ENCODE measurements at places on chromosomes 13 and 19.

DNA sequence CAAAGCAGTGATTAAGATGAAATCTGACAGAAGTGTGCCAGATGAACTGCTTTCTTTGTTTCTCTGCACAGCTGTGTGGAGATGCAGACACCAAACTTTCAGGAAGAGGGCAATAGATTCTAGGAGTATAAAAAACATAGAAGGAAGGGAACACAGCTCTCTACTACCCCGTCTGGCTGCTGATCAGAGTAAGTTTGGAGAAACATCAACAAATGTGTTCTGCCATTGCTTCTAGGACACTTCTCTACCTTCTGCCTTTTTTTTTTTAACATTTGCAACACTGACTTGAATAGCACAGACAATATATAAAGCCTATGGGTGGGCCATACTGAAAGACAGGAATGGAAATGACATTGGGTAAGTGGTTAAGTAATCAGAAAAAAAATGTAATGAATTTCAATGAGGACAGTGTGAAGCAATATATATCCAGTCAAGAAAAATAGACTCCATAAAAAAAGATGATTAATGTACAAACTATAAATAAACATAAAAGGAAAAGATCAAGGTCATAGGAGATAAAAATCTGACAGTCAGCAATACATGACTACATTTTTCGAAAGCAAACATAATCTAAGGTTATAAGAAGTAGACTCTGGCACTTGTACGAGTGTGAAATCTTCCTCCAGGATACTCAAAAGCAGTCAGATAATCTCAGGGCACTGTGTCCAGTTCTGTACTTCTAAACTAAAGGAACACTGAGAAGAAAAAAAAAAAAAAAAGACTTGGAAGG lies 21.4 kb downstream of the NUFIP1 start:
- no peak for DNase-seq
- no peaks in the 10 kb centered on the region for H3K27me3 ChIP-seq
- H3K4me3 ChIP-seq, result no peak overlapping the region

GRCh38 chr13:108855737-108856387 lies 226.5 kb downstream of the MYO16 start:
- no peak overlapping the region for H3K4me3 ChIP-seq
- H3K4me1 ChIP-seq, result no peaks in the 10 kb centered on the region
- H3K27ac ChIP-seq, result no peak overlapping the region
- no peak for DNase-seq
- H3K36me3 ChIP-seq, result no peaks in the 10 kb centered on the region

DNA sequence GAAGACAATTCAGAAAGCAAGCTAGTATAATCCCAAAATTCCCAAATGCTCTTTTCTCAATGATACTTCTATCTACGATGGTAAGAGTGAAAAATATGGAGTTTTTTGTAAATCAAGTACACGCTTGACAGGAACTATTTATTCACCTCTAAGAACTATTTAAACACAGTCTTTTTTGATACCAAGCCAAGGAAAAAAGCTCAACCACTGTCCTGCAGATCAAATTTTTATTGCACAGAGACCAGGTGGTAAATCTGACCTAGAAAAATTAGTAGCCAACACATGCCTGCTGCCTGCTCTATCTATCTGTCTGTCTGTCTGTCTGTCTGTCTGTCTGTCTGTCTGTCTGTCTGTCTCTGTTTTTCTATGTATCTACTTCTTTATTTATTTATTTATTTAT lies 292.2 kb downstream of the MZT1 start:
- no peaks in the 10 kb centered on the region for H3K36me3 ChIP-seq
- no peak for DNase-seq
- H3K27ac ChIP-seq, result no peak overlapping the region
- no peaks in the 10 kb centered on the region for H3K4me1 ChIP-seq
- no peaks in the 10 kb centered on the region for H3K27me3 ChIP-seq

DNA sequence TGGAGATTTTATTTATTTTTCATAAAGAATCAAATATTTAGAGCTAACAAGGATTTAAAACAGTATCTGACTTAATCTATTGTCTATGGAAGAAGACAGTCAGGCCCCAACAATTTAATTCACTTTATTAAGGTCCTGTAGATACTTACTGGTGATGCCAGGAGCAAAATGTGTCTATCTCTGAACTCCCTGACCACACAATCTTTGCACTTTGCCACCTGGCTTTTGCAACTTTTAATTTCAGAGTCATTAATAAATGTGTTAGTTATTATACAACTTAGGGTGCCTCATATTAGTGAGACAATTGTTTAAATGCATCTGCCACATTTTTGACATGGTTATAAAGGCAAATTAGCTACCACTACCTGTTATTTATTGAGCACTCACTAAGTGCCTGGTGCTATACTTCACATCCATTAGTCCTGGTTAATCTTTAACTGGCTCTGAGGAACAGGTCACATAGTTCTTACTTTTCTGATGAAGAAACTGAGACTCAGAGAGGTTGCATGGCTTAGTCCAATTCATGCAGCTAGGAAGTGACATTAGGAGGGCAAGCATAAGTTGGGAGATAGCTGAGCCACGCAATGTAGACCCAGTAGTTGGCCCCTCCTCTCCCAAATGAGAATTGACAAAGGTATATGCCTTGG lies 297.9 kb downstream of the DCT start:
- DNase-seq, result no peak
- no peak overlapping the region for H3K4me3 ChIP-seq
- H3K27ac ChIP-seq, result no peak overlapping the region
- H3K27me3 ChIP-seq, result no peaks in the 10 kb centered on the region
- no peaks in the 10 kb centered on the region for H3K36me3 ChIP-seq

- no peak overlapping the region for H3K27ac ChIP-seq
- H3K36me3 ChIP-seq, result no peaks in the 10 kb centered on the region
- H3K4me1 ChIP-seq, result no peaks in the 10 kb centered on the region
Observed at GRCh38 chr13:88802886-88803285, 1131.7 kb downstream of the SLITRK5 start.

GRCh38 chr19:51356159-51356801 lies 9.9 kb downstream of the ETFB start:
- H3K4me1 ChIP-seq, result peaks cover 11% of the 10 kb centered on the region
- DNase-seq, result no peak
- no peak overlapping the region for H3K27ac ChIP-seq

- H3K4me3 ChIP-seq, result no peak overlapping the region
- no peak overlapping the region for H3K27ac ChIP-seq
- no peaks in the 10 kb centered on the region for H3K4me1 ChIP-seq
- no peak for DNase-seq
Observed at GRCh38 chr13:102968572-102969228, 97.5 kb downstream of the SLC10A2 start.

- no peaks in the 10 kb centered on the region for H3K36me3 ChIP-seq
- H3K27me3 ChIP-seq, result peaks cover 51% of the 10 kb centered on the region
- peaks cover 11% of the 10 kb centered on the region for H3K4me1 ChIP-seq
- no peak overlapping the region for H3K27ac ChIP-seq
- no peak overlapping the region for H3K4me3 ChIP-seq
Observed at GRCh38 chr13:20102525-20103180, 58.2 kb downstream of the GJA3 start.

- DNase-seq, result no peak
- H3K27me3 ChIP-seq, result no peaks in the 10 kb centered on the region
- H3K4me1 ChIP-seq, result no peaks in the 10 kb centered on the region
- H3K36me3 ChIP-seq, result no peaks in the 10 kb centered on the region
- H3K27ac ChIP-seq, result no peak overlapping the region
Observed at GRCh38 chr13:87234981-87235380, 436.2 kb upstream of the SLITRK5 start.

- no peak overlapping the region for H3K4me3 ChIP-seq
- no peaks in the 10 kb centered on the region for H3K36me3 ChIP-seq
- H3K4me1 ChIP-seq, result no peaks in the 10 kb centered on the region
- DNase-seq, result no peak
- H3K27me3 ChIP-seq, result no peaks in the 10 kb centered on the region
Observed at GRCh38 chr13:102183509-102184182, 218.2 kb downstream of the FGF14 start.

- H3K27me3 ChIP-seq, result no peaks in the 10 kb centered on the region
- H3K36me3 ChIP-seq, result no peaks in the 10 kb centered on the region
- H3K4me3 ChIP-seq, result no peak overlapping the region
- H3K27ac ChIP-seq, result no peak overlapping the region
Observed at GRCh38 chr19:48676887-48677286, 4.1 kb upstream of the NTN5 start.

- no peak for DNase-seq
- H3K36me3 ChIP-seq, result no peaks in the 10 kb centered on the region
- no peak overlapping the region for H3K4me3 ChIP-seq
- H3K27ac ChIP-seq, result no peak overlapping the region
- H3K4me1 ChIP-seq, result no peaks in the 10 kb centered on the region
Observed at GRCh38 chr13:79604752-79605151, 123.8 kb downstream of the NDFIP2 start.

DNA sequence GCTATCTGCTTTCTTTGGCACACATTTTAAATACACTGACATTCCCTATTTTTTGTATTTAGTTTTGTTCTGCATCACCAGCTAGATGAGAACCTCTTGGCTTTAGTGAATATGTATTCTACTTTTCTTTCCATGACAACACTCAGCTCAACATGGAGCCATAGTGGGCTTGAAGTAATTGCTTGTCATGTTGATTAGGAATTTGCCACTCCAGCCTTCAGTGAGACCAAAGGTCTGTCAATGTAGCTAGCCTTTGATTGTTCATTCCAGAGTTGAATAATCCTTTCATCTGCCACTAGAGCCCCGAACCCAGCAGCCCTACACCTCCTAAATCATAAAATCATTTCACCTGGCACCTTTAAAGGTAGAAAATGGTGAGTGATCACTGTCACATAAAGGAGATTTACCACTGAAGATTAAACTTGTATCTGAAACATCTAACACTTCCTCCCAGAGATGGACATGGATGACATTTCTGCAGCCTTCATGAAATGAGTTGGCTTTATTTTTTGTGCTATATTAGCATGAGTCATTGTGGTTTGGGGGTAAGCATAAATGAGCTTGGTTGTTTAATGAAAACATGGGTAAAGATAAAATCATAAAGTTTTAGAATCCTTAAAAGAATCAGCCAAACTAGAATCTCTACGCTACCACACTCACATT lies 29.2 kb upstream of the GARRE1 start:
- peaks cover 14% of the 10 kb centered on the region for H3K4me1 ChIP-seq
- no peak for DNase-seq

- H3K27me3 ChIP-seq, result no peaks in the 10 kb centered on the region
- H3K27ac ChIP-seq, result peak overlapping the region; percentile 97
- peak overlapping the region; percentile 99 for H3K4me3 ChIP-seq
- peaks cover 41% of the 10 kb centered on the region for H3K36me3 ChIP-seq
- DNase-seq, result no peak
- H3K4me1 ChIP-seq, result peaks cover 62% of the 10 kb centered on the region
Observed at GRCh38 chr19:12733369-12734214, 892 bp downstream of the TRIR start.

GRCh38 chr19:48760504-48761205 lies 5.3 kb downstream of the FGF21 start:
- H3K36me3 ChIP-seq, result no peaks in the 10 kb centered on the region
- no peaks in the 10 kb centered on the region for H3K27me3 ChIP-seq
- H3K27ac ChIP-seq, result peak overlapping the region; percentile 84
- peaks cover 11% of the 10 kb centered on the region for H3K4me1 ChIP-seq
- no peak for DNase-seq

GRCh38 chr13:100707818-100708740 lies 33.5 kb upstream of the TMTC4 start:
- no peak for DNase-seq
- H3K27me3 ChIP-seq, result no peaks in the 10 kb centered on the region
- no peak overlapping the region for H3K4me3 ChIP-seq
- H3K4me1 ChIP-seq, result no peaks in the 10 kb centered on the region

DNA sequence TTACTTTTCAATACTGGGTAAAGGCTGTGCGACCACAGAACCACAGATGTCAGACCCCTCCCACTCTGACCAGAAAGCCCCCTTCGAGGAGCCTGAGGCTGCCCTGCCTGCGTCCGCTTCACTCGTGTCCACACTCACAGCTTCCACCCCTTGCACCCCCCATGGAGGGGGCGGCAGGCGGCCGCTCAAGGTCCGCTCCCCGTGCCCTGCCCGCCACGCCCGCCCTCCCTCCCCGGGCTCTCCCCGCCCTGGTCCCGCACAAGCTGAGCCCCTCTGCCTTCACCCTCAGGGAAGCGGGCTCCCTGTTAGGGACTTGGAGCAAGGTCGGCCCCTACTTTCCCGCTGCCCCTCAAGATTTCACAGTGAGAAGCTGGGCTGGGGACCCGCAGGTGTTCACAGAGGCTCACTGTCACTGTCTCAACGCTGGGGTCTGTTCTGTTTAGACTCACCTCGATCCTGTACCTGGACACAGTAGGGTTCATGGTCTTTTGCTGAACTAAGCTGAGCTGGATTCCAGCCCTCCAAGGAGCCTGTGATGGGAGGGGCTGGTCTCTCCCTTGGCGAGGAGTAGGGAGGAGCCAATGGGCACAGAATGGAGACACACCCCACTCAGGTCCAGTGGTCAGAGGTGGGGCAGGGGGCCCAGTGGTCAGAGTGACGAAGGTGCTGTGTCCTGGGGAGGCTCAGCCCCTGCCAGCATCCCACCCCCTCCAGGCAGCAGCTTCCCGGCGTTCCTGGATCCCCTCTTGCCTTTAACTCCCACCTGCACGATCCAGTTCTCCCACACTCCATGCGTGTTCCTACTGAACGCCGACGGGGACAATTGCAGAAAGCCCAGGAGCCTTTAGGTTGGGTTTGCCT lies 69.5 kb downstream of the SPACA7 start:
- H3K4me1 ChIP-seq, result peaks cover 5% of the 10 kb centered on the region
- no peaks in the 10 kb centered on the region for H3K36me3 ChIP-seq
- no peak overlapping the region for H3K4me3 ChIP-seq
- no peak for DNase-seq

DNA sequence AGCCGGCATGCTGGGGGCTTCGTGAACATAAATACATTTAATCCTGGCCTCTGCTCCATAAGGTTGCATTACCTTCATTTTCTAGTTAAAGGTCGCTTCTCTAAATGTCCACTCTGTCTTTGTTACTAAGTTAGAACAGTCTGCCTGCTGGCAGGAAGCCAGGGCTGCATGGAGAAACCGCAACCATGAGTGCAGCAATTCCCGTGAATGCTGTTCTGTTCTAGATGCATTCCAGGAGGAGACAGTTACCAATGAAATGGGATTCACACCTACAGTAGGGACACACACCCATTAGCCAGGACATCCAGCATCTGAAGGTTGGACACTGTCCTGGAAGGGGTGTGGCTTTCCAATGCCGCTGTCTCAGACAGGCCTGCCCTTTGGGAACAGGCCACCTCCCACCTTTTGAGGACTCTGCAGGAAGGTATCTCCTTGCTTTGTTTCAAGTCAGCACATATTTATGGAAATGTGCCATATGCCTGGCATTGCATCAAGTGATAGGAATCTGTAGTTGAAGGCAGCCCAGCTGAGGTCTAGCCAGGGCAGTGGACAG lies 129.7 kb downstream of the SLC7A1 start:
- peaks cover 47% of the 10 kb centered on the region for H3K4me1 ChIP-seq
- no peaks in the 10 kb centered on the region for H3K27me3 ChIP-seq
- peak; percentile 51 for DNase-seq
- no peak overlapping the region for H3K4me3 ChIP-seq
- peak overlapping the region; percentile 84 for H3K27ac ChIP-seq

DNA sequence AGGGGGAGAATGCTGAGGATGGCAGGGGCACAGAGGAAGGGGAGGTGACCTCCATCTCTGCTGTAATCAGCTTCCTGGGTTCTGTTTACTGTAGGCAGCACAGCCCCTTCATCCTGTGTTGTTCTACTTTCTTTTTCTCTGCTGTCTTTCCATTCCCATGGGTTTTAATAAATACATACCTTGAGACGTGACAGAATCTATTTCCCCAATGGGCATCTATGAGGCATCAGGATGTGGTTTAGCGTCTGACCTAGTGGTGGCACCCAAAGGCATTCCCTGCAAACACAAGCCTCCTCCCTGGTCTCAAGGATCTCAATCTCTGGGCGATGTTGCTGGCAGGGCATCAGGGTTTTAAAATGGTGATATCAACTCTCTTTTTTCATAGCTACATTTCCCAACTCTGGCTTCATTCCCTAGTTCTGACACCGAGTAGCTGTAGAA lies 60.8 kb downstream of the ALOX5AP start:
- no peak for DNase-seq
- H3K27ac ChIP-seq, result no peak overlapping the region
- no peaks in the 10 kb centered on the region for H3K36me3 ChIP-seq

Measured in left ventricle myocardium inferior (tissue), 1 donor.